Activated CD4-positive, alpha-beta memory T cell treated with anti-CD3 and anti-CD28 coated beads for 36 hours (primary cell): ENCODE measurements at places on chromosomes 5 and 9. TPM values are rescaled to one million over a fixed set of nuclear protein-coding genes. Genes with fewer than 3 reads are reported as not detected.

The AIF1L gene
- 0.85 TPM for total RNA-seq

- no peak for DNase-seq
Measured at GRCh38 chr9:138095813-138096518, 218.4 kb downstream of the CACNA1B start.

- DNase-seq = no peak
Measured at GRCh38 chr5:90560771-90561170, 2.2 kb downstream of the ADGRV1 start.

The ICE1 gene
- 25.5 TPM for total RNA-seq

The IFNA13 gene
- not detected for total RNA-seq

The MEF2C gene
- 0.02 TPM for total RNA-seq

GRCh38 chr9:69593756-69594155 is 78.4 kb downstream of the APBA1 start:
- no peak for DNase-seq

- DNase-seq = no peak
Measured at GRCh38 chr5:43422143-43422542, 10.0 kb upstream of the CCL28 start.

GRCh38 chr9:34272101-34272541 is 56.9 kb downstream of the KIF24 start:
- DNase-seq = no peak

GRCh38 chr9:36017278-36017677 is 19.4 kb upstream of the RECK start:
- no peak for DNase-seq

DNA sequence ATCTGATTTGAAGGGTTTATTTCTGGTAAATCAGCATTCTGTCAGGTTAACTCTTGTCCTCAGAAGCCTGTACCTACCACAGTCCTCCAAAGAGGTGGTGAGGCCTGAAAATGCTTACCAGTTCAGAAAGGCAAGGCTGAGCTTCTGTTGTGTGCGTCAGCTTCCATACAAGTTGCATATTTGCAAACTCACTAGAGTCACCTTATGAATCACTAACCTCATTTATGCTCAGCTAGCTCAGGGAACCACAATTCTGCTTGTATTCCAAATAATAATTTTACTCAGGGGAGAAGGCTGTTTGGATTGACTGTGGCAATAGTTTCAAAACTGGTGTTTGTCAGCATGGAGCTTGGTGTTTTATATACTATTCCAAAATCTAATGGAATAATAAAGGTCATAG is 355.1 kb upstream of the RFX3 start:
- peak; percentile 9 for DNase-seq

- no peak for DNase-seq
Measured at GRCh38 chr5:89988998-89989655, 420.4 kb downstream of the CETN3 start.

- no peak for DNase-seq
Measured at GRCh38 chr9:120312031-120312430, 267.9 kb downstream of the CDK5RAP2 start.

The VDAC1 gene
- 416 TPM for total RNA-seq

GRCh38 chr5:138148811-138149210 is 9.6 kb upstream of the NME5 start:
- no peak for DNase-seq

The MYMK gene
- not detected for total RNA-seq

GRCh38 chr5:1018596-1018995 is 10.0 kb downstream of the NKD2 start:
- DNase-seq = no peak

- no peak for DNase-seq
Measured at GRCh38 chr5:132277256-132277655, 16.9 kb upstream of the SLC22A4 start.

DNA sequence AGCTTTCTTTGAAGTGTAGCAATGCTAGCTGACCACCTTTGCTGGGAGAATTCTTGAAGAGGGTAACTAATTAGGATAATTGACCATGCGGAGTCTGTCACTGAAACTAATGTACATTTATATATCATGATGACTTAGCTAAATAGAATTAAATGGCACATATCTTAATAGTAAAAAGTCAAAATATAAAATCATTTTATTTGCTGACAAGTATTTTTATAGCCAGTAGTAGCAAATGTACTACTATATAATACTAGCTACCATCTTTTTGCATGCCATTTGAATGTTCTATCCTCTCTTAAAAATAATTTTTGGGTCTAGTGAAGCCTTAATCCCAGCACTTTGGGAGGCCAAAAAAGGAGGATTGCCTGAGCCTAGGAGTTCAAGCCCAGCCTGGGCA is 605.8 kb upstream of the COX7C start:
- DNase-seq = no peak

The PCDHA7 gene
- not detected for total RNA-seq

GRCh38 chr9:134338394-134339182 is 12.3 kb downstream of the RXRA start:
- no peak for DNase-seq

DNA sequence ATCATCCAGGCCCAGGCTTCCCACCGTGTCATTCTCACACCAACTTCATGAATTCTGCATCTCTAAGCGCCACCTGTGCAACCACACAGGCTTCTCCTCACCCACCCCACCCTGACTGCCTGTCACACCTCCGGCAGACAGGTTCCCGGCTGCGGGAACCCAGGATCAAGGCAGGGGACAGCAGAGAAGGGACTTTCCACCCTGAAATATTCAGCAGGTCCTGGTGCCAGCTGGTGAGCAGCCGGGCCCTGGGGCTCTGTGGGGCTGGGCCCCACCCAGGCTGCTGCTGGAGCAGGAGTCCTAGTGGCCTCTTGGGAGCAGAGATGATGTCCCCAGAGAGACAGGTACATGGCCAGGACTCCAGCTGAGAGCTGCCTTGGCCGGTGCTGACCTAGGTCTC is 12.7 kb downstream of the ANXA6 start:
- DNase-seq = no peak

The ZNF454 gene
- not detected for total RNA-seq

The SPINK13 gene
- total RNA-seq = not detected
